Naive B cell (primary cell): ENCODE measurements at places on chromosomes 2 and 18. TPM values are rescaled to one million over a fixed set of nuclear protein-coding genes. Genes with fewer than 3 reads are reported as not detected.
A peak's percentile ranks its signal among the peaks of the same experiment; 100 is the strongest.

DNA sequence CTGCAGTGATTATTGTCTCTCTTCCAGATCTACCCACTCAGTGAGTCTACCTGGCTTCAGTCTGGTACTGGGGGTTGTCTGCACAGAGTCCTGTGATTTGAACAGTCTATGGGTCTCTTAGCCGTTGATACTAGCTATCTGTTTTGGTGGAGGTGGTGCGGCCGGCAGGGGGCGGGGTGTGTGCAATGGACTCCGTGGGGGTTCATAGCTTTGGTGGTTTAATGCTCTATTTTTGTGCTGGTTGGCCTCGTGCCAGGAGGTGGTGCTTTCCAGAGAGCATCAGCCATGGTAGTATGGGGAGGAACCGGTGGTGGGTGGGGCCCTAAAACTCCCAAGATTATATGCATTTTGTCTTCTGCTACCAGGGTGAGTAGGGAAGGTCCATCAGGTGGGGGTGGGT lies 1120.1 kb upstream of the FAM98A start:
- H3K4me1 ChIP-seq = no peaks in the 10 kb centered on the region
- no peak overlapping the region for H3K4me3 ChIP-seq
- no peaks in the 10 kb centered on the region for H3K36me3 ChIP-seq

GRCh38 chr2:64650722-64651338 lies 2.9 kb downstream of the SERTAD2 start:
- H3K4me3 ChIP-seq = peak overlapping the region; percentile 91
- H3K4me1 ChIP-seq = peaks cover 44% of the 10 kb centered on the region
- no peaks in the 10 kb centered on the region for H3K36me3 ChIP-seq
- no peak for DNase-seq
- peak overlapping the region; percentile 99 for H3K27ac ChIP-seq

DNA sequence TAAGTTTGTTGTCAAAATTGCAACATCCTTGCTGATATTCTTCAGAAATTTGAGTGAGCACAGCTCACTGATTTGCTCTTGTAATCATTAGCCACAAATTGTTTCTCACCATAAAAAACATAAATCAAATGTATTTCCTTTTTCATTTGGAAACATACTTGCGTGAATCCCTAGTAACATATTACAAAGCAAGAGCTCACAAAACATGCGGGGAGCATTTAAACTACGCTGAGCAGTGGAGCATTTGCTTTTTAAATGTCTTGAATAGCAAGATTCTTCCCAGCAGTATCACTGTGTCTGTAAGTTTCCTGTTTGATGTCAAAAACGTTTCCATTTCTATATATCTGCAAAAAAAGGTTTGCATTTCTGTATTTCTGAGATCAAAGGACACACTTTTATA lies 788.3 kb upstream of the SALL3 start:
- H3K27me3 ChIP-seq = no peaks in the 10 kb centered on the region
- H3K4me1 ChIP-seq = no peaks in the 10 kb centered on the region
- no peak overlapping the region for H3K4me3 ChIP-seq
- DNase-seq = no peak
- H3K36me3 ChIP-seq = no peaks in the 10 kb centered on the region

- peaks cover 2% of the 10 kb centered on the region for H3K4me1 ChIP-seq
- H3K27me3 ChIP-seq = no peaks in the 10 kb centered on the region
- no peak for DNase-seq
- H3K36me3 ChIP-seq = no peaks in the 10 kb centered on the region
These were observed 23.8 kb upstream of the ODC1 start for GRCh38 chr2:10471955-10472354.

DNA sequence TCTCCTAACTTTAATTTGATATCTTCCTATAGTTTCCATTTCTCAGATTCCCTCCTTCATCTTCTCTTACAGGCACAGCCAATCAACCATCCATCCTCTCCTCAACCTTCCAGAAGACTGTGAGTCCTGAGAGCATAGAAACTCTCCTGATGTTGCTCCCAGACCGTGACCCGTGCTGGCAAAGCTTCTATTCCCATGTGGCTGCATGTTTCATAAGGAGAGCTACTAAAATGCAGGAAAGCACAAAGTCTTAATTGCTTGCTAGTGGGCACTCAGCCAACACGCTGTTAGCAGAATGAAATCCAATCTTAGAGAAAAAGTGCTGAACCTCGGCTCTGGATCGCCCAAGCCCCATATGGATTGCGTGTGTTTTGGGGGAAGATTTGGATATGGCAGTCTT lies 1244.7 kb upstream of the ZEB2 start:
- no peaks in the 10 kb centered on the region for H3K27me3 ChIP-seq
- H3K36me3 ChIP-seq = no peaks in the 10 kb centered on the region
- H3K4me1 ChIP-seq = no peaks in the 10 kb centered on the region
- H3K4me3 ChIP-seq = no peak overlapping the region
- no peak overlapping the region for H3K27ac ChIP-seq
- DNase-seq = no peak

- no peak for DNase-seq
- H3K27me3 ChIP-seq = peaks cover 14% of the 10 kb centered on the region
- no peak overlapping the region for H3K27ac ChIP-seq
- H3K36me3 ChIP-seq = peaks cover 9% of the 10 kb centered on the region
These were observed 427.9 kb upstream of the HNRNPA3 start for GRCh38 chr2:176784633-176785200.

GRCh38 chr2:189541591-189541990 lies 39.0 kb downstream of the SLC40A1 start:
- no peak overlapping the region for H3K27ac ChIP-seq
- DNase-seq = no peak
- no peaks in the 10 kb centered on the region for H3K4me1 ChIP-seq
- H3K4me3 ChIP-seq = no peak overlapping the region
- H3K27me3 ChIP-seq = peaks cover 19% of the 10 kb centered on the region
- no peaks in the 10 kb centered on the region for H3K36me3 ChIP-seq

GRCh38 chr18:13713455-13714055 lies 12.8 kb downstream of the FAM210A start:
- no peaks in the 10 kb centered on the region for H3K27me3 ChIP-seq
- no peaks in the 10 kb centered on the region for H3K36me3 ChIP-seq
- peaks cover 15% of the 10 kb centered on the region for H3K4me1 ChIP-seq
- H3K27ac ChIP-seq = no peak overlapping the region
- no peak for DNase-seq
- H3K4me3 ChIP-seq = no peak overlapping the region

Gene FLACC1
- polyA plus RNA-seq = 3.6 TPM
